ENCODE measurements at places on chromosomes 5 and 9. TPM values are rescaled to one million over a fixed set of nuclear protein-coding genes. Genes with fewer than 3 reads are reported as not detected.

Gene VPS13A
- 4.4 TPM for polyA plus RNA-seq

Gene DOK3
- polyA plus RNA-seq: 5.2 TPM

Gene STK32A
- 0.66 TPM for polyA plus RNA-seq

Gene SPINK7
- polyA plus RNA-seq: 2.0 TPM

Gene SLU7
- 21.9 TPM for polyA plus RNA-seq

Gene ADGRD2
- not detected for polyA plus RNA-seq

Gene STKLD1
- polyA plus RNA-seq: 0.45 TPM

Gene CANX
- 123 TPM for polyA plus RNA-seq

Gene GLE1
- polyA plus RNA-seq: 6.9 TPM
